ENCODE measurements at places on chromosomes 16 and 17.

DNA sequence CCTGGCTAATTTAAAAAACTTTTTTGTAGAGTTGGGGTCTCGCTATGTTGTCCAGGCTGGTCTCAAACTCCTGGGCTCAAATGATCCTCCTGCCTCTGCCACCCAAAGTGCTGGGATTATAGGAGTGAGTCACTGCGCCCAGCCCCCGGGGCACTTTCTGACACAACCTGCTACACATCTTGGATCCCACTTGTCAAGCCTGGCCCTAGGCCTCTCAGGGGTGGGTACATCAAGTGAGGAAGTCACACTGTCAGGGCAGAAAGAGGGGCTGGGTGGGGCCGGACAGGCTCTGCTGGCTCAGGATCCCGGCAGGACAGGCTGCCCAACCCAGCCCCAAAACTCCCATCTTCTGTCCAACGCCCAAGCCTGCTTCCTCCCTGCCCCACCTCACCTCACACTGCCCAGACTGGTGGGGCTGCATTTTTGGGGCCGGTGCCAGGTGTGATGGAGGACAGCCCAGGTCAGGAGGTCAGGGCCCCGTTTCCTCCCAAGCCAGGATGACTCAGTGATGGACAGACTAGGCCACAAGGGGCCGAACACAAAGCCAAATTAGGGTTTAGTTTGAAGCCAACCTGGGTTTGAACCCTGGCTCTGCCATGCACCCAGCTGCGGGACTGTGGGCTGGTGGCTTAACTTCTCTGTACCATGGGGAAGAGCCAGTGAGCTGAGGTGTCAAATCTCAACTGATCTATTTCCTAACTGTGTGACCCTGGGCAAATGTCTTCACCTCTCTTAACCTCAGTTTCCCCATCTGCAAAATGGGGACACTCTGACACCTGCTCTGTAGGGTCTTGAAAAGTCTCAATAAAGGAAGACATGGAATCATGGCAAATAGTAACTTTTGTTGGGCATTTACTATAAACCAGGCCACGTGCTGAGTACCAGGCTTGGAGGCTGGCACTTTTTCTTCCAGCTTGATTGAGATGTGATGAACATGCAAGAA lies 8.9 kb upstream of the PPL start:
- DNase-seq: no peak

- DNase-seq: no peak
Measured at GRCh38 chr16:9497750-9498149, 406.3 kb downstream of the HAPSTR1 start.

- no peak for DNase-seq
Measured at GRCh38 chr17:62652251-62653001, 25.0 kb downstream of the MRC2 start.

DNA sequence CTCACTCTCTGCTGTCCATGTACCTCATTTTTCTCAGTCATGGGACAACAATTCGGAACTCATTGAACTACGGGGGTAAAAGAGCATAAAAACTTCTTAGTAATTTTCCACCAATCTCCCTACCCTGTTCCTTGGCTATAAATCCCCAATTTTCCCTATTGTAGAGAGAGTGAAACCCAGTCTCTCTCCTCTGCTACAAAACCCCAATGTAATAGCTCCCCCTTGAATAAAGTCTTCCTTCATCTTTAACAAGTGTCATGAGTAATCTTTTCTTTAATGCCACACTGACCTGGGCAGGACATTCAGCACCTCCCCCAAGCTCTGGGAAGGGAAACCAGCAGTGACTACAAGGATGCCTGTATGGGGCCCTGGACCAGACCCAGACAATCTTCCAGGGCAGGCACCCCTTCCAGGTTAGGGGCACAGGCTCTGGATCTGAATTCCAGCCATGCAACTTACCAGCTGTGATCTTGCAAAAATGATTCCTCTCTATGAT lies 10.2 kb upstream of the EIF1 start:
- DNase-seq: no peak

- no peak for DNase-seq
Measured at GRCh38 chr16:17557480-17557879, 86.7 kb upstream of the XYLT1 start.

DNA sequence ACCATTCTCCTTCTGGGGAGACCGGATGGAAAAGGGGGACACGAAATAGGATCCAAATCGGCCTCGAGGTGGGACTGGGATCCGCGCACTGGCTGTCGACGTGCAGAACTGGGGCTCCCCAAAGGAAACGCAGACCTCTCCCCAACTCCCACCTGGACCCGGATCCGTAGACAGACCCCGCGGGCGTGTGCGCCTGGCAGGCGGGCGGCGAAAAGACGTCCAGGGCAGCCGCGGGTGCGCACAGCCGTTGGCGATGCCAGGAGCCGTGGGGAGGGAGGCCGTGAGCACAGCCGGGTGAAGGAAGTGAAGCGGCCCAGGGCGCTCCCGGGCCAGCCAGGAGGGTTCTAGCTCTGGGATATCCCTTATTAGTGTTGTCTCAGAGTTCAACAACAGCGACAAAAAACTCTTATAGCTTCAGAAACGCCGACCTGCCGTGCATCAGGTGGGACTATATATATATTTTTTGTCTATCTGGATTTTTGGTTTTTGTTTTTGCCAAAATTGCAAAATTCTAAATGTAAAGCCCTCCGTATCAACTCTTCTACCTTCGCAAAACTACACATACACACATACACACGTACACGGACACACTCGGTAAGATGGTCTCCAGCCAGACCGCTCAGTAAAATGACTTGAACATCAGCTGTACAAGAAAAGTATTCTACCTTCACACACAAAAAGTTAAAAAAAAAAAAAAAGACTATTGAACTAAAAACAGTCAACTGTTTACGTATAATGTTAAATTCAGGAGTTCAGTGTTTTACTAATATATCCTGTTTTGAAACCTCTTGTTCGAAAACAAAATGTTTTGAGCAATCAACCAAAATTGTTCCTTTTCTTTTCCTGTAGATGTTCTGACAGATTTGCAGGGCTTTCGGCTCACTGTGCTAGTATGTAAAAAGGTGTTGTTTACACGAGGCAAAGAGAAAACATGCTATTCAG lies 5.2 kb upstream of the AATF start:
- DNase-seq: no peak

DNA sequence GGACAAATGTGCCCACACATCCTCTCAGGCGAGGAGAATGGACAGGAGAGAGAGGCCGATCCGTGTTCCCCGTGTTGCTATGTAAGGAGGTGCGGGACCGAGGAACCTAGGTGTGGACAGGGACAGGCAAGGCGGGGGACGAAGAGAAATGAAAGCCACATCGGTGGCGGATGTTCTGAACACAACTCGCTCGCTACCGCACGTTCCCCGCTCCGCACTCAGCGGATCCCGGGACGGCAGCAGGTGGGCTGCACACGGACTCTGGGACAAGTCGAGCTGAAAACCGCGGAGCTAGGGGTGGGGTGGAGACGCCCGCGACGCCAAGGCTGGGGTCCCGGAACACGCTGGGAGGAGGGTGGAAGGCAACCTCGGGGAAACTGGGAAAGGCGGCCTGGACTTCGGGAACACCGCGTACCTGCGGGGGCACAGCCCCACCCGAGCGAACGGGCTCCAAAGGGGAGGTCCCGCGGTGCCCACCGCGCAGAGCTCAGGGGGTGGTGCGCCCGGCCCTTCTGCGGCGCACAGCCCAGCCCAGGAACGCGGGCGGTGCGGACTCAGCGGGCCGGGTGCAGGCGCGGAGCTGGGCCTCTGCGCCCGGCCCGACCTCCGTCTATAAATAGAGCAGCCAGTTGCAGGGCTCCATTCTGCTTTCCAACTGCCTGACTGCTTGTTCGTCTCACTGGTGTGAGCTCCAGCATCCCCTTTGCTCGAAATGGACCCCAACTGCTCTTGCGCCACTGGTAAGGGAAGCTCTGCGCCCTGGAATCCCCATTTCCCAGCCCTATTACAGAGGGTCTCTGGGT lies at the start of gene MT1E:
Gene MT1E (plus strand): TSS at position 642 of the 803 bp plus-strand sequence. CDS start 71 bp downstream, at position 713.
- DNase-seq: no peak

- no peak for DNase-seq
Measured at GRCh38 chr16:2954656-2955381, 9.3 kb upstream of the KREMEN2 start.

GRCh38 chr16:54269461-54269860 lies 17.1 kb downstream of the IRX3 start:
- no peak for DNase-seq

GRCh38 chr16:77158293-77158692 lies 32.7 kb upstream of the MON1B start:
- DNase-seq: no peak

DNA sequence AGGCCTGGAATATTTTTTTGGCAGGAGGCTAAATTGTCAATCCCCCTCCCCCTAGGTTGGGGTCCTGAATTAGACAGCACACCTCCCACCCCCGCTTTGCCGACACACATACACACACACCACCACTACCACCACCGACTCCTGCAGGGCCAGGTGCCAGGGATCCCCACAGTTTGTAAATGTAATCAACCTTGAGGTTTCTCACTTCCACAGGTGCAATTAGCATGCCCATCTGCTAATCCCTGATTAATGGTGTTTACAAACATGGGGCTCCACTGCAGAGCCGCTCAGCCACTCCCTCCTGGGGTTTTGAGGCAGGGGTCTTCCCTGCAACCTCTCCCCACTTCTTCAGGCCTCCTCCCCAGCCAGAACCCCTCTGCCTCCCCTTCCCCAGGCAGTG lies 11.8 kb downstream of the MRM1 start:
- DNase-seq: peak; percentile 54

DNA sequence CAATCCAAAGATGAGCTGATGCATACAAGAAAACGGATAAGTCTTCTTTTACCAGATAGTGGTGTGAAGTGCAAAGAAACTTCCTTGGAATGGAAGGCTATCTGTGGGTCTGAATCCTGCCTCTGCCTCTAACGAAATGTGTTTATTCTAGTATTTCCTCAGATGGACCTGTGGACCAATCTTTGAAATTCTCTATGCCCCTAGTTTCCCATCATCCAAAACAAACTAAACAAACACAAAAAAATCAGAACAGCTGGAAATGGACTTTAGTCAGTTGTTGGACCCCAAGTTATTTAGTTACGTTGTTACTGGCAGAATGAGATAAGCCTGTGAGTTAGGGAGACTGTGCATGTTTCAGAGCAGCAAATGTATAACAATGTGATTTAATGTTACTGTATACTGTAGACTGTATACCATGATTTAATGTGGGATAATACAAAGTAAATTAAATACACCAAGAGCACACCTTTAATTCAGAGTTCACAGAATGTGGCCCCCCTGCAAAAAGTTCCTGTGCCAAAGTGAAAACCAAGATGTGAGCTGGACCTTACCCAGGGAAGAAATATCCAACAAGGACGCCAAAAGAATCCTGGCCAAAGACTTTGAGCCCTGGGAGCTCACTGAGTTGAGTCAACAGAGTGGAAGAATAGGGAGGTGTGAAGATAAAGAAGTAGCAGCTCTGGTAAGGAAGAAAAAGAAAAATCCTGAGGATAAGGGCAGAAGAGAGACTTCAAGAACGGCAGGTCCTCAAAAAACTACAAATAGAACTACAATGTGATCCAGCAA lies 255.2 kb downstream of the CNTNAP4 start:
- DNase-seq: no peak

GRCh38 chr17:62720126-62720850 lies 87.8 kb downstream of the MARCHF10 start:
- DNase-seq: peak; percentile 28

- no peak for DNase-seq
Measured at GRCh38 chr17:28346199-28346580, 10.6 kb downstream of the TNFAIP1 start.

GRCh38 chr17:27241346-27241946 lies 52.5 kb upstream of the WSB1 start:
- DNase-seq: no peak

GRCh38 chr17:15919466-15919865 lies 25.5 kb upstream of the ADORA2B start:
- DNase-seq: no peak

DNA sequence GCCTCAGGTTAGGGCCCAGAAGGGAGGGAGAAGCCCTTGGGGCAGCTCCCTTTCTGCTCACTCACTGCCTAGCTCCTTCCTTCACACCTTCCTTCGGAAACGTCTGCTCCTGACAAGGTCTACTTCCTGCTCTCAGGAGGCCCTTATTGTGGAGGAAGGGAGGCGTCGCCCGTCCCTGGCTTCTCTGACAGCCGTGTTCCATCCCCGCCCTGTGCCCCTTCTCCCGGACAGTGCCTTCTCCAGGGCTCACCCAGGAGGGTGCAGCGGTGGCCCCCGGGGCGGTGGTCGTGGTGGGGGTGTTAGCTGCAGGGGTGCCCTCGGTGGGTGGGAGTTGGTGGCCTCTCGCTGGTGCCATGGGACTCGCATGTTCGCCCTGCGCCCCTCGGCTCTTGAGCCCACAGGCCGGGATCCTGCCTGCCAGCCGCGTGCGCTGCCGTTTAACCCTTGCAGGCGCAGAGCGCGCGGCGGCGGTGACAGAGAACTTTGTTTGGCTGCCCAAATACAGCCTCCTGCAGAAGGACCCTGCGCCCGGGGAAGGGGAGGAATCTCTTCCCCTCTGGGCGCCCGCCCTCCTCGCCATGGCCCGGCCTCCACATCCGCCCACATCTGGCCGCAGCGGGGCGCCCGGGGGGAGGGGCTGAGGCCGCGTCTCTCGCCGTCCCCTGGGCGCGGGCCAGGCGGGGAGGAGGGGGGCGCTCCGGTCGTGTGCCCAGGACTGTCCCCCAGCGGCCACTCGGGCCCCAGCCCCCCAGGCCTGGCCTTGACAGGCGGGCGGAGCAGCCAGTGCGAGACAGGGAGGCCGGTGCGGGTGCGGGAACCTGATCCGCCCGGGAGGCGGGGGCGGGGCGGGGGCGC lies 231.9 kb downstream of the SEC14L1 start:
- DNase-seq: peak; percentile 89

- no peak for DNase-seq
Measured at GRCh38 chr16:86881861-86882273, 303.5 kb downstream of the FOXL1 start.

DNA sequence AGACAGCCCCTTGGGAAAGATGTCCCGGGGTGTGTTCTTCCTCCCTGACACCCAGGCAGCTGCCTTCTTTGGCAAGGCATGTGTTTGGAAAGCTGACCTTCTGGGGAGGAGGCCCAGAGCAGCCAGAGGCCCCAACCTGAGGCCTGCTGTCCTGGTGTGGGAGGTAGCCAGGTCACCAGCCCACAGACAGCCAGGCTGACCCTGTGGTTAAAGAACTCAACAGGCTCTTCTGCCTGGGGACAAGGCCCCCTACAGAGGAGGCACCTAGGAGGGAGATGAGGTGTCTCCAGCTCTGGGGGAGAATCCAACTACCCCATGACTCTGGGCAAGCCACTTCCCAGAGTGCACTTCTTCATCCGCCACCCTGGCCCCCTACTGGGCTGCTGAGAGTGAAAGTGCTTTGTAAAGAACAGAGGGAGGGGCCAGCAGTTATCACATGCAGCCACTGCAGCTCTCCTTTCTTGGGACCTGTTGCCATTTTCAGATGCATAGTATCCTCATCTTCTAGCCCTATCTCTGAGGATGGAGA lies 13.1 kb upstream of the SREBF1 start:
- DNase-seq: peak; percentile 67

DNA sequence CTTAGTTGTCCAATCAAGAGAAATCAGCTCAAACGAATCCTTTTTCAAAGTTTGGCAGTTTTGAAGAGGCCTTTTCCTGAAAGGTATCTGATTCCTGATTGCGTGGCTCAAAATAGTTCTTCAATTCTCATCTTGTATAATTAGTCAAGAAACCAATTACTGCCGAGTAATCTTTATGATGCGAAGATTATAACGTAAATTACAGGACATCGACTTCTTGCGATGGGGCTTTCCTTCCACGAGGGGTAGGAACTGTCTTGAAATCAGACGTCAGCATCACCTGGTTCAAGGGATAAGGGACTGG lies 644 bp upstream of the ARL2BP start:
- DNase-seq: no peak

All from NCI-H82 (cell line).